Stimulated activated CD4-positive, alpha-beta T cell treated with anti-CD3 and anti-CD28 coated beads, Interleukin-1b, Interleukin-23, amount 100 ng/mL, for 1 hour (primary cell): ENCODE measurements at places on chromosomes 4 and X.

DNA sequence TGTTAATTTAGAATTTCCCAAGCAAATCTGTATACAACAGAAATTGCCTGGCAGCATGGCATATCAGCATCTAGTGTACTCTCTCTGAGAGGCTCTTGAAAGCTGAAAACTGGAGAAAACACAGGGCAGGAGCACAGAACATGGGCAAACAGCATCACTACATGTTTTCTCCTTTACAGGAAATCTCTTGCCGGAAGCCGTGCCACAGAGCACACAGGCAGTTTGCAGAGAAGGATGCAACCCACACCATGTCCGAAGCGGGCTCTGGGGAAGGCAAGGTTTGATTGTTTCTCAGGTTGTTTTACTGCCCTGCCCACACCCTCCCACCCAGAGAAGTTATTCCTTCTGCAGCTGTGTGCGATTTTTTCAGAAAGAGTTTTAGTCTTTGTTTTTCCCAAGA, 41.1 kb upstream of the FAM9C start:
- DNase-seq = no peak

- no peak for DNase-seq
These were observed 562.2 kb downstream of the ZIC3 start for GRCh38 chrX:138128027-138128671.

DNA sequence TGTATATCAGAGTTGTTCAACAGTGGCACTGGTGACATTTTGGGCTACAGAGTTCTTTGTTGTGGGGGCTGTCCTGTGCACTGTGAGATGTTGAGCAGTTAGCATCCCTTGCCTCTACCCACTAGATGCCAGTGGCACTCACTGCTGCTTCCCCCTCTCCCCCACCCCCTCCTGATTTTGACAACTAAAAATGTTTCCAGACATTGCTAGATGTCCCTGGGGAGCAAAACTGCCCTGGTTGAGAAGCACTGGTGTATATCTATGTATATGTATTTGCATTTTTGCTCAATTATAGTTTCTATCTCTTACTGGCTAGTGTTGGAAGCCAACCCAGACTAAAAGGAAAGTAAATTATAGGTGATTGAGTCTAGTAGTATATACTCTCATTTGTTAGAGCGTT, 2.4 kb downstream of the TMEM131L start:
- no peak for DNase-seq

- DNase-seq = no peak
These were observed 35.4 kb downstream of the SNX25 start for GRCh38 chr4:185244763-185245162.

DNA sequence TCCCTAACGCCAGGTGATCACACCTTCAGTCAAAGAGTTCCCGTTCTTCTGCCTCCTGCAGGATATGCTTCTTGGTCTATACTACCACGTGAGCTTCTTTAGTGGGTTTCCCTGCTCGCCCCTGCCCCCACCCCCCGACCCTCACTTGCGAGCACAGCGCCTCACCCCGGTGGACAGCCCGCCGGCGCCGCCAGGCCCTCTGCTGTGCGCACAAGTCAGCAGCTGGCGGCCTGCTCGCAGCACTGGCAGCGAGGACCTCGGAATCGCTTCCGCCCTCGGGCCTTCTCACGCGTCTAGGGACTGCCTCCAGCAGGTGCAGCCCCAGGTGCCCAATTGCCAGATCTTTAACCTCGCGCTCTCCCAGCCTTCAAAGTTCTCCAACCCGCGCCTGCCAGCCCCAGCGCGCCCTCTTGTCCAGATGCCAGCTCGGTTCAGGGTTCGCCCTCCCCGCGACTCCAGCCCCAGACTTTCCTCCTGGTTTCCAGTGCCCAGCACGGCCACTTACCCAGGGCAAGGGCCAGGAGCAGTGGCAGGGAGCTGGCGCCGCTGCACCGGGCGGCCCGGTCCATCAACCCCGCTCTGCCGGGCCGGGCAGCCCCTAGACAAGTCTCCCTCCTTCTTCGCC, 454 bp downstream of the BTC start:
- no peak for DNase-seq

GRCh38 chr4:118758293-118758692, 73.1 kb downstream of the METTL14 start:
- no peak for DNase-seq

DNA sequence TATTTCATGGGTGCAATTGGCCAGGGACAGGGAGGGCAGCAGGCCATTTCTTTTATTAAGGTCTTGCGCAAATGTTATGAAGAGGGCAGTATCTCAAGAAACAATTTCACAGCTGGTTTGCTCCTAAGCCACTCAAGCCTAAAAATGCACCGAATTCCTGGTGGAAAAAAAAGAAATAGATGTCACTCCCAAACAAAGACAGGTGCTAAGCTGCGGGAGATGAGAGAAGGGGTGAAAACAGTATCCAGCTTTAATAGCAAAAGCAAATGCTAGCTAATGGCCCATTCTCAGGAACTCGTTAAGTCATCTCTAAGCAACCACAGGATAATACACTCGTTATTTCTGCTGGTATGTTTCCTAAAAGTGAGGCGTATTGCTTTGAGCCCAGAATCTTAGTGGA, 116.4 kb downstream of the ARX start:
- DNase-seq = no peak

GRCh38 chr4:95547715-95548471, 880 bp downstream of the UNC5C start:
- no peak for DNase-seq

- DNase-seq = no peak
These were observed 43.1 kb upstream of the LSM6 start for GRCh38 chr4:146132445-146132844.

- no peak for DNase-seq
These were observed 4.3 kb downstream of the IL1RAPL1 start for GRCh38 chrX:28591542-28591941.

GRCh38 chr4:7462509-7462971, 27.8 kb upstream of the PSAPL1 start:
- no peak for DNase-seq

GRCh38 chr4:144115519-144115918, 25.0 kb downstream of the GYPA start:
- no peak for DNase-seq

- no peak for DNase-seq
These were observed 199.9 kb downstream of the PCDH7 start for GRCh38 chr4:30920043-30920442.

- no peak for DNase-seq
These were observed 58.1 kb downstream of the LINC00632 start for GRCh38 chrX:140767646-140768045.

DNA sequence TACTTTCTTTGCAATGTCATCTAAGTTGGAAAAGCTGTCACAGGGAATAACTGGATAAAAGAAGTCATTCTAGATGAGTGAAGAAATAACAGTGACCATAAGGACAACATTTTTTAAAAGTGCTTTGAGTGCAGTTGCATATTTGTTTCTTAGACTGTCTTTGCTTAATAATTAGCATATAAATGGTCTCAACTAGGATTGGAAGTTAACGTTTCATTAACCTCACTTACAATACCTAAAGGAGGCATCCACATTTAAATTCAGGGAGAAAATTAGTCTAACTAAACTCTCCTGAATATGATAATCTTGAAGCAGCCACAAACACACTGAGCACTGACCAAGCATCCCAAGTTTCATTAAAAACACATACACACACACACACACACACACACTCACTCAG, 780.7 kb downstream of the PCDH18 start:
- no peak for DNase-seq

GRCh38 chr4:184807797-184808712, 17.7 kb downstream of the ACSL1 start:
- no peak for DNase-seq
